ENCODE measurements at places on chromosomes 5 and 9.

DNA sequence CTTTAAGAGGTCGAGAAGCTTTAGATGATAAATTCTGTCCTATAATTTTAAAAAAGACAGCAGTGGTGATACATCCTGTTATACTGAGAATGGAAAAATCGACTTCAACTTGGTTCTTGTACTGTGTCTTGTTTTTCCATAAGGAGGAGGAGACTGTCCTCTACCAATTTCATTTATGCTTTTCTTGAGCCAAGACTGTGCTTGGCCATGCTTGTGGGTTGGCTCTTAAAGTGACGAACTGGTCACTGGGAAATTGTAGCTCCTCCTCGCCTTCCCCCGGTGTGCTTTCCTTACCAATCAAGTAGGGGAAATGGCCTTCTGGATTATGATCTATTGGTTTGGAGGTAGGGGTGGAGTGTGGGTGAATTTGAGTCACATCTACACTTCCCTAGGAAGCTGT, 67.1 kb upstream of the HSPB3 start:
- DNase-seq, result no peak

DNA sequence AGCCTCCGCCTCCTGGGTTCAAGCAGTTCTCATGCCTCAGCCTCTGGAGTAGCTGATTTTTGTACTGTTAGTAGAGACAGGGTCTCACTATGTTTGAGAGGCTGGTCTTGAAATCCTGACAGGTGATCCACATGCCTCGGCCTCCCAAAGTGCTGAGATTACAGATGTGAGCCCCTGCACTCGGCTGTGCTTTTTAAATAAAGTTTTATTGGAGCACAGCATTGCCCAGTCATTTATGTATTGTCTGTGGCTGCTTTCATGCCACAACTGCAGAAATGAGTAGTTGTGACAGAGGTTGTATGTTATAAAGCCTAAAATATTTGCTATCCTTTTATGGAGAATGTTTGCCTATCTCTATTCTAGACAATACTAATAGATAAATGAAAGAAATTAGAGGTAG, 169.2 kb downstream of the AOPEP start:
- DNase-seq, result no peak

GRCh38 chr5:56264417-56265025, 31.4 kb upstream of the ANKRD55 start:
- peak; percentile 66 for DNase-seq

- DNase-seq, result no peak
Observed at GRCh38 chr5:168030912-168031311, 260.5 kb upstream of the WWC1 start.

DNA sequence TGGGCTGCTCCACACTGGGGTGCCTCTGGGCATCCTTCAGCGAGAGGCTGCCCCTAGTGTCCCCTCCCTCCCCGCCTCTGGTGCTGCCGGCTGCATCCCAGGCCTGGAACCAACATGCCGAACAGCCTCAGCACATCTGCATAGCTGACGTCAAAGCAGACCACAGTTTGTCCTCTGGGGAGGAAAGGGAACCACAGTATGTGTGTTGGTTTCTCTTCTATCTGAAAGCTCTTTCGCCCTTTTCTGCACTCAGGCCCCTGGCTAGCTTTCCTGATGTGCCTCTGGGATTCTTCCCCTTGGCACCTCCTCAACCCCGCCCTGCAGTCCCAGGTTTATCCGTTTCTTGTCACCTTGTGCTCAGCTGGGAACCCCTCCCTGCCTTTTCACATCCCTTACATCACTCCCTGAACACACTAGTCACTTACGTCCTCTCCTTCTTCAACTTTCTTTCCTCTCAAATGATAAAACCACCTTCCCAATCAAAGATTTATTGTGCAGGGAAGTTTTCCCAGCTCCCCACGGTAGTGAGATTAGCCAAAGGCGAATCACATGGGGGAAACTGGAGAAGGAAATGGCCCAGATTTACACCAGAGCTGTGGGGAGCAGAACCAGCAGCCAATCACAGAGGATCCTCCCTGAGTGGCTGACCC, 35.5 kb upstream of the B4GALT1 start:
- DNase-seq, result peak; percentile 84

DNA sequence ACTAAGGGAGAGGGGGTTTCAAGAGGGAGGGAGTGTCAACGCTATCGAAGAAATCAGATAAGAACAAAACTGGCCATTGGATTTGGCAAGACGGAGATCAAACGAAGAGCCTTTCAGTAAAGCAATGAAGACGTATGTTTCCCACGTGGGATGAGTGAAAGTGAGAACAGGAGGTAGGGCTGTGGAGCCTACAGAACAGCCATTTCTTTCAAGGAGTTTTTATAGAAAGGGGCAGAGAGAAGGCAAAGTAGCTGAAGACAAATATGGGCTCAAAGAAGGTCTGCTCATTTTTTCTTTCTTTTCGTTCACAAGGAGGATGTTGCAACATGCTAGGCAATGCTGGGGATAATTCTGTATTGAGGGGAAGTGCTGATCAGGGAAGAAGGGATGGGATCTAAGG, 98.3 kb downstream of the SUSD1 start:
- no peak for DNase-seq

DNA sequence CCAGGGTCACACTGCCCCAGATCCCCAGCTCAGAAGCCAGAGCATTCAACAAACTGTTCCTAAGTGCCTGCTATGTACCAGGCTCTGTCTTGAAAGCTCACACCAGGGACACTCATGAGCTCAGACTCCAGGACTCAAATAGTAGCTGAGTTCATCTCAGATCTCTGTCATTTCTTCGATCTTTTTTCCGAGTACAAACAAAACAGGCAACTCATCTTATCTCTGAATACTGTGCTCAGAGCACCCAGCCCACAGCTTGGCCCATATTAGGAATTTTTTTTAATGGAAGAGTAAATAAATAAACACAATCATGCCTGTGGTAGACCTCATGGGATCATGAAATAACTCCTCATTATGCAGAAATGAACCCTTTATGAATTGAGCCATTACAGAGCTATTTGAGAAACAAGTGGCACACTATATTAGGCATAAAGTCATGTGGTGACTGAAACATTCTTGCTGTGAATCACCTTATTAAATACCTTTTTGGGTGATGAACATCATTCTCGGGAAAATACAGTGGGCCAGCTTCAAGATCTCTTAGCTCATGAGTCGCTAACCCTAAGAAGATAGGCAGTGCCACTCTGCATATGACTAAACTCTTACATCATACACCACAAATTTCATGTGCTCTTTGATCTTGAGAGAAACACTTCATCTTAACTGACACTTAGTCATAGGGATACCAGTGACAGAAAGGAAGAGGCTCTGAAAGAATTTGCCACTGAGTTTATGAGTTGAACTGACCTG, 9.9 kb downstream of the SH3RF2 start:
- DNase-seq, result no peak

DNA sequence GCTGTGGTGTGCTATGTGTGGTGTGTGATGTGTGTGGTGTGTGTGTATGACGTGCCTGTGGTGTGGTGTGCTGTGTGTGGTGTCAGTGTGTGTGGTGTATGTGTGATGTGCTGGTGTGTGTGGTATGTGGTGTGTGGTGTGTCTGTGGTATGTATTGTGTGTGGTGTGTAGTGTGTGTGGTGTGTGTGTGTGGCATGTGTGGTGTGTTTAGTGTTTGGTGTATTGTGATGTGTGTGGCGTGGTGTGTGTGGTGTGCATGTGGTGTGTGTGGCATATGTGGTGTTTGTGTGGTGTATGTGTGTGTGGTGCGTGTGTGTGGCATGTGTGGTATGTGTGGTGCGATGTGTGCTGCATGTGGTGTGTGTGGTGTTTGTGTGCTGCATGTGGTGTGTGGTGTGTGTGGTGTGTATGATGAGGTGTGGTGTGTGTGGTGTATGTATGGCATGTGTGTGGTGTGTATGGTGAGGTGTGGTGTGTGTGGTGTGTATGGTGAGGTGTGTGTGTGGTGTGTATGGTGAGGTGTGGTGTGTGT, 18.3 kb upstream of the RNU6ATAC start:
- DNase-seq, result no peak

- DNase-seq, result no peak
Observed at GRCh38 chr5:57299986-57300385, 126.1 kb downstream of the GPBP1 start.

GRCh38 chr5:132653716-132654115, 4.3 kb upstream of the IL13 start:
- DNase-seq, result no peak

GRCh38 chr9:135602789-135603481, 36.4 kb downstream of the GLT6D1 start:
- peak; percentile 37 for DNase-seq

- peak; percentile 87 for DNase-seq
Observed at GRCh38 chr5:72160959-72161358, 53.7 kb downstream of the MAP1B start.

DNA sequence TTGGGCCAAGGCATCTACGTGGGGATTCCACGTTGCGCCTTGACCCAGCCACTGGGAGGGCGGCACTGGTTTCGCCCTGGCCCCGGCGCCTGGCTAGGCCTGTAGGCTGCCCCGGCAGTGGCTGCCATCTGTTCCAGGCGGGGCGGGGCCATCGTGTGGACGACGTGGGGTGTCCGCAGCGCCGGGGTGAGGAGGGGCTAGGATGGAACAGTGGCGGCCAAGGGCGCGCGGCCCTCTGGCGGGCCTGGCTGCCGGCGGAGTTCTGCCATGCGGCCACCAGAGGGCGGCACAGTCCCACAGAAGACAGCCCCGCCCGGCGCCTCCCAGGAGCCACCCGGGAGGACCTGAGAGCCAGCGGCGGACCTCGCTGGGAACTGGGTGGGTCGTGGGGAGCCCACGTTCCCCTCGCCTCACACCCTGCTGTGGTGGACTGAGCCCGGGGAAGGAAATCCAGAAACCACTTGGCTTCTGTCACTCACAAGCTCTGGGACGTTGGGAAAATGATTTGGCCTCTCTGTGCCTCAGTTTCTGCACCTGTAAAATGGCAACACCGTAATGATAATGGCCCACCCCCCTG, 22.6 kb upstream of the RAPGEF1 start:
- peak; percentile 66 for DNase-seq

GRCh38 chr5:106587-106986, 14.6 kb downstream of the PLEKHG4B start:
- no peak for DNase-seq

- peak; percentile 64 for DNase-seq
Observed at GRCh38 chr5:386432-387341, 56.3 kb upstream of the EXOC3 start.

DNA sequence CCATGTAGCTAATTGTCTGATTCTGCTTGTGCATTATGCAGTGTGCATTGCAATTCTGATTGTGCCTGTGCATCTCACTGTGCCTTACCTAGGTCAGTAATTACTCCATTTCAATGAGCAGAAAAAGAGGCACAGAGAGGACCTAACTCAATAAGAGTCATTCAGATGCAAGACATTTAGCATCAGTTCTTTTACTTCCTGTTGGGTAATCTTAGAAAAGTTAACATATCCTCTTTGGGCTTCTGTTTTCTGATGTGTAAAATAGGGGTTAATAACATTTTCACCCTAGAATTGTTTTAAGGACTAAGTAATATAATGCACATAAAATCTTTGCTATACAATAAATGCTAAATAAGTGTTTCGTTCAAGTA, 7.0 kb upstream of the DCTN4 start:
- DNase-seq, result no peak

GRCh38 chr5:109692852-109693251, 3.1 kb downstream of the MAN2A1 start:
- no peak for DNase-seq

GRCh38 chr5:12313602-12314001, 409.4 kb upstream of the CTNND2 start:
- DNase-seq, result no peak

DNA sequence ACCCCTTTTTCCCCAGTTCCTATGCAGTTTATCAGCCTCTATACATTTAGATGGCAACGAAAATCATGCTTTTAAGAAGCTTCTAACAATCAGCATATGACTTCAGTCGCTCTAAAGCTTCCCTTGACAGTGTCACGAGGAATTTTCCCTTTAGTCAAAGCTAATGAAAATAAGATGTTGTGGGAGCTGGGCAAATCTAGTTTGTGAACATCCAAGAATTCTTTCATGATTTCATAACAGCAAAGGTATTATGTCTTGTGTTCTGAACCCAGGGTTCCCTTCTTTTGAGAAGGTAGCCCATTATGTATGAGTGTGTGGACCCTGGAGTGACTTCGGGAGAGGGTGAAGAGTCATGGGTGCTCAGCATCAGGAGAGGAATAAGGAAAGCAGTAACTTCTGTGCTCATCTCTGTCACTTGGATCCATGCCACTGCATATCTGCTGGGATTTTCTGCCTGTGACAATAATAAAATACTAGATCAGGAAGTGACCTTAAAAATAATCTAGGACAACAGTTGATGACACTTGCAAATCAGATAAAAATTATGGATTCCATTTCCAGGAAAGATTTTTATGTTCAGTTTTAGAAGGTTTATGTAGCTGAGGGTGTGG, 102.4 kb downstream of the PCSK1 start:
- DNase-seq, result no peak

All from cardiac fibroblast (primary cell).